ENCODE measurements at places on chromosomes 1 and 21.

DNA sequence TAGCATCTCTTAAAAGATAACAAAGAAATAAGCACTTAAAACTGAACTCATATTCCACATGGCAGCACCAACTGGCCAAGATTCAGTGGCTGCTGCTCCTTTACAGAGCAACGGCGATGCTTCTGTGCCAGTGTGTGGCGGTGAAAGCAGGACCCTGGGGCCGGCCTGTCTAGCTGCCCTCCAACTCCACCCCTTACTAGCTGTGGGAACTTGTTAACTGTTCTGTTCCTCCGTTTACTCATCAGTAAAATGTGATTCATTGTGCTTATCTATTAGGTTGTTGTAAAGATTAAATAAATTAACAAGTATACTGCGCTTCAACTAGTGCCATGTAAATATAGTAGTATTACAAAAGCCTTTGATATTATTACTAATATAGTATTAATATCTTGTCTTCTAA is 133.2 kb downstream of the GDAP2 start:
- DNase-seq = no peak

GRCh38 chr1:204802401-204803175 is 68.1 kb upstream of the NFASC start:
- no peak for DNase-seq

GRCh38 chr1:28437924-28438699 is 67.7 kb upstream of the RCC1 start:
- peak; percentile 47 for DNase-seq

DNA sequence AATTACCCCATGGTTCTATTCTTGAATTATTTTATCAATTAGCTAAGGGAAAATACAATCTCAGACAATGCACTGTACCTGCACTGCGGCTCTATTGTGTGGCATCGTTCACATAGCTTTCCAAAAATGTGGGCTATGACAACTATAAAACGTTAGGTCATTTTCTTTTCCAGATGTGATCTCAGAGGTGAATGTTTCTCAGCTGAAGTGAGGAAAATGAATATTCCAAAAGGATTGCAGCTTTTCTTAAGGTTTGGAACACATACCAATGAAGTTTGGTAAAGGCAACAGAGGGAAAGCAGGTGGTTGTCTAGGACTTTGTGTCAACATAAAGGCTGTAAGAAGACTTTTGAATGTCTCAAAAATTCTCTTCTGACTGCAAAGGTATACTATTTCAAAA is 105.5 kb downstream of the NRIP1 start:
- DNase-seq = no peak

DNA sequence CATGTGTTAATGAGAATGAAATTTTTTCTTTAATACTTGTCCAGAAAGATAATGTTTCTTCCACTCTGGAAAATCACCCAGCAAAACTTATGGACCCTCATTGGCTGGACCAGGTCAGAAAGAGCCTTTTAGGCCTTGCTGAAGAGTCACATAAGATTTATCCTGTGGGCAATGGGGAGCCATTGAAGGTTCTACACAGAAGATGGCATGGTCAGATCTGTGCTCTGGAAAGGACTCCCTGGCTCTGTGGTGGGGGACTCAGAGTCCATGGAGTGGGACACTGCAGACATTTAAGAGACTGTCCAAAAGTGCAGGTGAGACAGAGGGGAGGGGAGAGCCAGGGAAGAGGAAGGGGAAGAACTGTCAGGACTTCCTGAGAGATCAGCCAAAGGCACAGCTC is 66.4 kb downstream of the DHRS3 start:
- no peak for DNase-seq

DNA sequence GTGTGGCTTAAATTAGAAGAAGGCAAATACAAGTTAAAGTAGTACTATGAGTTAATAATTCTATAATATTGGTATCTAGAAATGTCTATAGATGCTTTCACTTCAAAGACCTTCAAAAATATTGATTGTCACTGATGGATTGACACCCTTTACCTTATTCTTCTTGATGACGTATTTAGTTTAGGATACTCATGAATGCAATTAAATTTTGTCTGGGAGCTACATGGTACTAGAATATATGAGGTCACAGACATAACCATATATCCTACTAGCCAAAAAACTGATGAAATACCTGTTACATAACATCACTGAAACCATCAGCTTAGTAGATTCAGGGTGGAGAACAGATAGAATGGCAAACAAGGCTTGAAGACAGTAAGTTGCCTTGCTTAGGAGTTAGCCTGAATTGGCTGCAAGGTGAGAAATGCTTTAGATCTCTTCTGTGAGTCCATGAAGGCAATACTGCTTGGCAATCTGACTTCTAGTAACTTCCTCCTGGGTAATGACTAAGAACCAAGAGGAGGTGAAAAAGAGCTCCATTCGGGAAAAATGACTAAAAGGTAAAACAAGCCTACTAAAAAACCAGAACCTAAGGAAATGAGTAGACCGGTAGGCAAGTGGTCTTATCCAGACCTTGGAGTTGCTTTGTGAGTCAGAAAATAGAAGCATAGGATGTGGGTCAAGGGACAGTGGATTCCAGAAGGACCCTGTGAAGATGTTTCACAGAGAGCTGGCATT is 16.9 kb upstream of the ARHGAP29 start:
- DNase-seq = no peak

GRCh38 chr1:19644681-19645410 is 735 bp downstream of the NBL1 start:
- DNase-seq = no peak

- no peak for DNase-seq
These were observed 9.2 kb downstream of the UBXN11 start for GRCh38 chr1:26297057-26297790.

- no peak for DNase-seq
These were observed 82.2 kb upstream of the DPT start for GRCh38 chr1:168811176-168811575.

DNA sequence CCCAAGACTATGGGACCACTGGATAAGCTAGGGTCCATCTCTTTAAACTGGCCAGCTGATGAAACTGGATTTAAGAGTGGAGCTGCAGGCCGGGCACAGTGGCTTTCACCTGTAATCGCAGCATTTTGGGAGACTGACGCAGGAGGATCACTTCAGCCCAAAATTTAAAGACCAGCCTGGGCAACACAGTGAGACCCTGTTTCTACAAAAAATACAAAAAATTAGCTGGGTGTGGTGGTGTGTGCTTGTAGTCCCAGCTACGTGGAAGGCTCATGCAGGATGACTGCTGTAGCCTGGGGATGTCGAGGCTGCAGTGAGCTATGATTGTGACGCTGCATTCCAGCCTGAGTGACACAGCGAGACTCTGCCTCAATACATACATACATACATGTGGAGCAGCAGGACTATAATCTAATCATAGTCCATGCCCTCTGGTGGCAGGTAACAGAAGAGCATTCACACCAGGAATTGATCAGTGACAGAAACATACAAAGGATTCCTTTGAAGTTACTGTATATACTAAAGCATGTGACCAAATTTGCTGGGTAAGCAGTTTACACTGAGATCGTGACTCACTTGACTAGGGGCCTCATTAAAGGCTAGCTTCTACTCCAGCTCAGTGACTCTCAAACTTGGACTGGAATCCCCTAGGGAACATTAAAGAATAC is 101.5 kb upstream of the SLFNL1 start:
- no peak for DNase-seq

GRCh38 chr1:53525595-53525994 is 66.4 kb downstream of the DMRTB1 start:
- DNase-seq = no peak

- DNase-seq = no peak
These were observed 1.7 kb upstream of the OR11L1 start for GRCh38 chr1:247843411-247843810.

GRCh38 chr1:10539411-10540043 is 64.8 kb downstream of the PEX14 start:
- DNase-seq = no peak

DNA sequence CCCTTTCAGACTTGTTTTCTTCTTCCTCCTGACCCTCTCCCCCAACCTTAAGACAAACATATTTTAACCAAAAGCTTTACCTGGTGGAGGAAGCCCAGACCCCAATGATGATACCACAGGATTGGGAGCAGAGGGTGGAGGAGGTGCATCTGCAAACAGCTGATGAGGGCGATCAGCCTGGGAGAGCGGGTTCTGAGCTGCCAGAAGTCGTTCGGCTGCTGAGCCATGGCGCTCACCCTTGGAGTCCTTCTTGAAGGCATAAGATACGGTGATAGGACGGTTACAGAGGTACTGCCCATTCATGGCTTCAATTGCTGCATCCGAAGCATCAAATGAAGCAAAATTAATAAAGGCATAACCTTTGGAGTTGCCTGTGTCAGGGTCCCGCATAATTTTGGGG is 1.3 kb downstream of the SF3B4 start:
- no peak for DNase-seq

DNA sequence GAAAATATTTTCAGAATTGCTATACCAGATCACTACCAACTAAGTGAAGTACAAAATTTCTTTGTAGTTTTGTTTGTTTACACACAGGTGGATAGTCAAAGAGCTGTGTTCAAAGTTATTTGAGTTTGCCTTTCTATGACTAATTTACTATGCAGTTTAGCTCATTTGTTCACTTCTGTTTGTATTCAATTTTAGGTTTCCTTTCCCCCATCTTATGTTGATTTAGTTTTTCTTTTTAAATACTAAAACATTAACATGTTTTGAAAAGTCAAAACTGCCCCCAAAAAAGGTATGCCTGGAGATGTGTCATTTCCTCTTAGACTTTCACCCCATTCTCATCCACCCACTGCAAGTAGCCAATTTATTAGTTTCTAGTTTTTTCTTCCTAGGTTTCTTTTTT is 18.7 kb upstream of the RIPPLY3 start:
- DNase-seq = no peak

- no peak for DNase-seq
These were observed 17.5 kb upstream of the C1orf105 start for GRCh38 chr1:172402878-172403569.

DNA sequence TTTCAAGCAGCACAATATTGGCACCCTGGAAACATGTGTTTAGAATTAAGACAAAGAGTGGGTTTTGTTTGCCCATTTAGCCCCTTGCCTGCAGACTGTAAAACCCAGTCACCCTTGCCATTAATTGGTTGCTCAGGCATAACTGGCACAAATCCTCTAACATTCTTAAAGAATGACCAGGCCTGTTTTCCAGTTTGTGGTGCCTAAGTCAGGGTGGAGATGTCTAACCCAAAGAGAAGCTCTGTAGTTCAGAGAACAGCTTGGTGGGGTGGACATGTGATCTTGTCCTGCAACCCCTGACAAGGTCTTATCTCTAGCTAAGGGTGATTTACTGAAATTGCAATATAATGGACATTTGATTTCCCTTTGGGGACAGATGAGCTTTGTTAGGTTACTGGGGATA is 8.8 kb upstream of the ANGPTL7 start:
- DNase-seq = no peak

DNA sequence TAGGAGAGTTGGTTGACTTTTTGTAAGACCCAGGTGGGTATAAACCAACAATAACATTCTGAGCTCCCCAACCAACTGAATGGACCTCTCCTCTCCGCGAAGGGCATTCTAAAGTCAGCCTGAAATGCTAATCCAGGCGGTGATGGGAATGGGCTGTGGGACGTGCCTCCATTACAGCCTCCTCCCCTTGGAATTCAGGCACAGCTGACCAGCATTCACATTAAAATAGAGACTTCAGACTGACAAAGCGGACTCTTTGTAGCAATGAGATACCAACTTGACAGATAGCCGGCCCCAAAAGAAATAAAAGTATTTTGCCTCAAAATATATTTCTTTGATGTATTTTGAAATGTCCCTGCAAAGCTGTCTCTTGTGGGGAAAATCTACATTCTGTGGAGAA is 101.7 kb downstream of the KIF26B start:
- no peak for DNase-seq

GRCh38 chr21:41923631-41924367 is 30.0 kb downstream of the C2CD2 start:
- DNase-seq = no peak

- DNase-seq = no peak
These were observed 193.9 kb downstream of the FMN2 start for GRCh38 chr1:240285540-240285939.

DNA sequence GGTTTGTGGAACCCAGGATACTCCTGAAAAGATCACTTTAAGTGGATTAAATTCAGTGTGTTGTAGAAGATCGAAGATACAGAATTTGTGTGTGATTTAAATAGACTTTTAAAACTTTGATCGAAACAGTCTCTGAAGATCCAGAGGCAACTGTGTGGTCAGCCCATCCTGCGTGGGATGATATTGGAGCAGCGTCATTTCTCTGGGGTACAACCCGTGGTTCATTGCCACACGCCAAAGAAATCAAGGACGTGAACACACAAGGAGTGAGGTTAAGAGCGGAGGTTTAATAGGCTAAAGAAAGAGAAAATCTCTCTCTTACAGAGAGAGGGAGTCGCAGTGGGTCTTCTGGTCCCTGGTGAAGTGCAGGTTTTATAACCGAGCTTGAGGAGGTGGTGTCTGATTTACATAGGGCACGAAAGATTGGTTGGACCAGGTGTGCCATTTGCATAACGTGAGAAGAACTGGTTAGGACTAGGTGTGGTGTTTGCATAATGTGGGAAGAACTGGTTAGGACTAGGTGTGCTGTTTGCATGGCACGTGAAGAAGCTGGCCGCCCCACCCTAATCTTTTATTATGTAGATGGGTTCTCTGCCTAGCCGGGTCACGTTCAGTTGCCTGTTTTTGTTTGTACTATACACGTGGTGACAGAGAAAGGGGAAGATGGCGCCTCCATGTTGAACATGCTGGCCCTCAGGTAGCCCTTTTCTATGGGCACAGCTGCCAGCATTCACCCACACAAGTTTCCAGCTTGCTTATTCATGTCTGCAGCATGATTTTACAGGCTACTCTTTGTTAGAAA is 82.3 kb downstream of the ADSS2 start:
- no peak for DNase-seq

DNA sequence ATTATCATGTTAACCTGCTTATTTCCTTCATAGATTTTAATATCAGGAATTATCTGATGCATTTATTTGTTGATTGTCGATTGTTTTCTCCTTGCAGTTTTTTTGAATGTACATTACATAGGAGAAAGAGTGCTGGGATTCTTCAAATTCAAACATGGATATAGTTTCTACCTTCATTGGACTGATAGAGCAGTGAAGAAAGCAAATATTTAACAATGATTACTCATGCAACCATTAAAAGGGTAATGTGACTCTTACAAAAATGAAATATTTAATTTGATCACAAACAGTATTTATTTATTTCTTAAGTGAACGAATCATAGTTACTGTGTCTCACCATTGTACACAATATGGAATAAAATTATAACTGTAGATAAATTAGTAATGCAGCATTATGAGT is 350.9 kb downstream of the BRINP3 start:
- DNase-seq = no peak

- DNase-seq = no peak
These were observed 11.3 kb upstream of the SYT6 start for GRCh38 chr1:114164840-114165543.
